ENCODE measurements at places on chromosomes 2 and 18. TPM values are rescaled to one million over a fixed set of nuclear protein-coding genes. Genes with fewer than 3 reads are reported as not detected.

GRCh38 chr2:64655018-64655664, 1.4 kb upstream of the SERTAD2 start:
- no peak for DNase-seq
- H3K4me3 ChIP-seq = peak overlapping the region; percentile 87
- H3K4me1 ChIP-seq = peaks cover 41% of the 10 kb centered on the region
- no peaks in the 10 kb centered on the region for H3K27me3 ChIP-seq

DNA sequence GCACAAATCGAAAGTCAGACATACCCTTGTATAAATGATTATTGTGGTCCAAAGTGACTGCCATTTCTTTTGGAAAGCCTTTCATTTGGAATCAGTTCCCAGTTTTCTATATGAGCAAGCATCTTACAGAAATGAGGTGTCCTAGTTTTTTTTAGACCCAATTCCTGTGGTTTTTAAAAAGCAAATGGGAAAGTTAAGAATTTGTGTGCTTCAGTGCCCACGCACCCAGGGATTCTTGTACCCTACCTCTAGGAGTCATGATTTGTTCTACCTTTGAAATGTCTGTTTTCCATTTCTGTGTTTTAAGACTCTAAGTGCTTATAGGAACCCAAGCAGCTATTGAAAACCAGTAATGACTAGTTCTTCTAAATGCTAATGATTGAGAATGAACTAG, 218.1 kb downstream of the CAMKMT start:
- DNase-seq = no peak
- H3K4me1 ChIP-seq = no peaks in the 10 kb centered on the region
- no peaks in the 10 kb centered on the region for H3K27me3 ChIP-seq

- no peaks in the 10 kb centered on the region for H3K27me3 ChIP-seq
- DNase-seq = no peak
- H3K36me3 ChIP-seq = no peaks in the 10 kb centered on the region
- H3K4me3 ChIP-seq = no peak overlapping the region
- H3K27ac ChIP-seq = no peak overlapping the region
Measured at GRCh38 chr2:121480826-121481225, 49.9 kb upstream of the RNU4ATAC start.

DNA sequence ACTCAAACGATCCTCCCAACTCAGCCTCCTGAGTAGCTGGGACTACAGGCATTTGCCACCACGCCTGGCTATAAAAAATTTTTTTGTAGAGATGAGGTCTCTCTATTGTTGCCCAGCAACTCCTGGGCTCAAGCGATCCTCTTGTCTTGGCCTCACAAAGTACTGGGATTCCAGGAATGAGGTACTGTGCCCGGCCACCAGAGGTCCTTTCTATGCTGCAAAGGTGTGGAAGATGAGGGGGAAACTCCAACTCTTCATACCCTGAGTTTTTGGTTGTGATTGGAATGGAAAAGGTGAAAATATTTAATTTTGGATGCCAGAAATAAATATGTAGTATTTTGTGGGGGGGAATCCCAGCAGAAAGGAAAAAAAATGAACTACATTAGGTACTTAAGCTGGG, 36.0 kb downstream of the MRPL33 start:
- no peak overlapping the region for H3K27ac ChIP-seq
- H3K27me3 ChIP-seq = no peaks in the 10 kb centered on the region
- no peaks in the 10 kb centered on the region for H3K36me3 ChIP-seq
- no peak overlapping the region for H3K4me3 ChIP-seq

DNA sequence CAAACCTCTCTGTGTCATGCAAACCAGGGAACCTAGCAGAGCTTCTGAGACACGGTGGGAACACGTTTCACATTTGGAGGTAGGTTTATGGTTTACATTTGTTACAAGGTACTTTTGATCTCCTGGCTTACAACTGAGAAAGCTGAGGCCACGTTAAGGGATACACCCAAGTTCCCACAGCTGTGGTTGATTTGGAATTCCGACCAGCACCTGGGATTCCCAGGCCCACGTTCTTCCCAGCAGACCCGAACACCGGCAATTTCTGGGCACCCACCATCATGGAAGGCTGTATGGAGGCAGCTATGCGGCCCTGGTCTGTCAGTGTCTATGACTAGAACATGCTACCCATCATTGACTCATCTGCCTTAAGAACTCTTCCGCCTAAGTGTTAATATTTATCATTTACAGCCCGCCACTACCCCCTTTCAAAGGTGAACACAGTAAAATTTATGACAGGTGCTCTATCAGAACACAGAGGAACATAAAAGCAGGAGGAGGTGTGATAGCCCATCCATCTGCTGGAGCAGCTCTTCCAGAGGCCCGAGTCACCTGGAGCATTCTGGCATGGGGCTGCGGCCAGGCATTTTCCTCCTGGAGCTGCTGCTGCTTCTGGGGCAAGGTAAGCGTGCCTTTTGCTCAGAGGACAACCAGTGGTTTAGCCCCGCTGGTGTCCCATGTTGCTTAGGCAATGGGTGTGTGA, at the start of gene PLB1:
Gene PLB1, plus strand, starts transcription at position 510 of the 700 bp plus-strand sequence. Its CDS starts 55 bp downstream, at position 565.
- no peak within 1 kb of the TSS for H3K27ac ChIP-seq
- no peaks in the 10 kb centered on the region for H3K36me3 ChIP-seq
- no peaks in the 10 kb centered on the region for H3K27me3 ChIP-seq
- H3K4me3 ChIP-seq = no peak within 1 kb of the TSS
- no peaks in the 10 kb centered on the region for H3K4me1 ChIP-seq
- DNase-seq = no peak

DNA sequence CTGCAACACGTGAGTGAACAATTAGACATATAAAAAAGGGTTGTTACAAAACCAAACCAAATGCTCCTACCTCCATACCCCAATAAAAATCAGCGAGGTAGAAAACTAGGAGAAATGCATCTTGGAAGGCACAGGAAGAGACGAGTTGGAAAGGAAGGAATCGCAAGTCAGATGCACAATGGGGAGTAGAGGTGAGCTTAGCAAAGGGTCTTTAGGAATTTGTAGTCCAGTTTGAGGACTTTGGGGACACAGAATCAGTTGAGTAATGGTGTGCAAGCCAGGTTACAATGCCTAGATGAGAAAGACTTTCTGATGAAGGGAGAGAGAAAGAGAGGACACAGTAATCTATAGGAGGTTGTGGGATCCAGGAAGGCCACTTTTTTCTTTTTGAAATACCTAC, 35.7 kb downstream of the XRCC5 start:
- no peaks in the 10 kb centered on the region for H3K36me3 ChIP-seq
- no peak overlapping the region for H3K27ac ChIP-seq
- no peak for DNase-seq
- H3K4me3 ChIP-seq = no peak overlapping the region
- no peaks in the 10 kb centered on the region for H3K4me1 ChIP-seq

- H3K27ac ChIP-seq = peak overlapping the region; percentile 98
- no peaks in the 10 kb centered on the region for H3K36me3 ChIP-seq
- no peaks in the 10 kb centered on the region for H3K27me3 ChIP-seq
- peaks cover 22% of the 10 kb centered on the region for H3K4me1 ChIP-seq
- no peak for DNase-seq
- H3K4me3 ChIP-seq = no peak overlapping the region
Measured at GRCh38 chr2:219416235-219416602, 2.0 kb upstream of the DES start.

CLHC1 gene
- total RNA-seq = 6.4 TPM

SCN1A gene
- total RNA-seq = 0.57 TPM

GALR1 gene
- 0.02 TPM for total RNA-seq

ALPI gene
- not detected for total RNA-seq

PROKR1 gene
- not detected for total RNA-seq

Data from heart right ventricle (tissue), 16 donors.